ENCODE measurements at places on chromosomes 5 and 9.
A peak's percentile ranks its signal among the peaks of the same experiment; 100 is the strongest.

DNA sequence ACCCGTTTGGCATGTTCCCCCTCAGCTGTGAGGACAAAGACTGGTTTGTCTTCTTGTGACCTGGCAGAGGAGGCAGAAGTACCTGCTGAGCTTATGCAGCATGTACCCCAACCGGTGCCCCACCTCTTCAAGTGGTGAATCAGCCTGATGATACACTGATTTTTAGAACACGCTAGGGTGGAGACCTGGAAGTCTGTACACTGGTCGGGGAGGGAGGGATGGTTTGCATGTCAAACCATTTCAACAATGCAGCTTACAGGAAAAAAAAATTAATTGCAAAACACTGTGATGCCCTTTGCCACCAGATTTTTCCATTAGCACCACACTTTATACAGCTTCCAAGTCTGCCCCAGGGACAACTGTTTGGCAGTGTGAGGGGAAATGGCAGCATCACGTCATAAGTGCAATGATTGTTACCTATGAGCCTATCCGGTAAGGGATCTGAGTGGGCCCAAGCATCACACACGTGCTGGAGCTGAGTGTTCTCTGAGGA is 155.1 kb upstream of the DMRT1 start:
- DNase-seq, result no peak

GRCh38 chr5:78592735-78593386 is 55.7 kb downstream of the LHFPL2 start:
- DNase-seq, result no peak

DNA sequence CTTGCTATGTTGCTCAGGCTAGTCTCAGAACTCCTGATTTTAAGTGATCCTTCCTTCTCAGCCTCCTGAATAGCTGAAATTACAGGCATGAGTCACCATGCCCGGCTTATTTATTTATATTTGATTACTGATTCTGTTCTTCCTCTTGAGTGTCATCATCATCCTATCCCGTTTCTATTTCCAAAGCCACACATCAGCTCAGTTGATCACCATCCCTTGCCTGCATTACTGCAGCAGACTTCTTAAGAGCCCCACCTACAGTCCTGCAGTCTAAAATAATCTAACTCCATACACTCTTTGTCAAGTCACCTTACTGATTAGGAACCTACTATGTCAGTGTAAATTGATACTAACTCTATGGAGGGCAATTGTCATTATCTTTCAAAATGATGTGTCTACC is 138.9 kb upstream of the RAI14 start:
- DNase-seq, result no peak

GRCh38 chr9:1748407-1748806 is 266.7 kb upstream of the SMARCA2 start:
- no peak for DNase-seq

GRCh38 chr5:87020099-87020934 is 247.4 kb upstream of the RASA1 start:
- DNase-seq, result peak; percentile 37

- DNase-seq, result no peak
Measured at GRCh38 chr5:3351581-3352442, 243.8 kb upstream of the IRX1 start.

GRCh38 chr5:127886081-127886480 is 182.9 kb downstream of the CCDC192 start:
- DNase-seq, result no peak

- DNase-seq, result no peak
Measured at GRCh38 chr9:116497095-116497890, 189.8 kb upstream of the TRIM32 start.

DNA sequence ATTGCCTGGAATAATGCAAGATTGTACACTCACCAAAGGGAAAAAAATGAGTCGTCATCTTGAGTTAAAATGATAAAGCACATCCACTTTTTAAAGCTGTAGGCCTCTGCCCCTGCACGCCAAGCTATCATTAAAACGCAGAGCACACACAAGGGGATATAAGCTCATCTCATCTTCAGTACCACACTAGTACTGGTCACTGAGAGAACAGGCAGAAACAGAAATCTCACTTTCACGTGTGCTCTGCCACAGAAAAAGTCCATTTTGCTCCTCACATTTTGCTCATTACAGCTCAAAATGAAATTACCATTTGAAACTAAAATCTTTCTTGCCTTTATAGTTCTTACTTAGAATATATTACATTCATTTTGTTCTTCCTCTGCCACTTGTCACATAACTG is 99.2 kb upstream of the SLC30A5 start:
- DNase-seq, result no peak
